Activated CD4-positive, CD25-positive, alpha-beta regulatory T cell treated with anti-CD3 and anti-CD28 coated beads, Interleukin-2, amount 50 U/mL, for 24 hours (primary cell): ENCODE measurements at places on chromosomes 4 and X.

DNA sequence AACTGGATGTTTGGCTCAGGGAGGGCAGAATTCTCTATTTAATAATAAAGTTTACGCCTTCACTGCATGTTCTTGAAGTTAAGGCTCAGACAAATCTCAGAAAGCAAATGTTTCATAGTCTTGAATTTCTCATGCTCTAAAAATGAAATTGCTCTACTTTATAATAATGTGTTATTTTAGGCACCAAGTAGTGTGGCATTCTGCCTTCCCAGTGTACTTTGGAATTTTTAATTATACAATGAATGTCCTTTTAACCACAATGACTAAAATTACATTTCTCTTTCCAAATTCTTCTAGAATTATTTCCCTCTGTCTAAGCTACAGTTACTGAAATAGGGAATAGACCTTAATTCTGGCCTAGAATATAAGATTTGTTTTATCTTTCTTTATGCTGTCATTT lies 97.9 kb upstream of the PDE5A start:
- no peak for ATAC-seq

DNA sequence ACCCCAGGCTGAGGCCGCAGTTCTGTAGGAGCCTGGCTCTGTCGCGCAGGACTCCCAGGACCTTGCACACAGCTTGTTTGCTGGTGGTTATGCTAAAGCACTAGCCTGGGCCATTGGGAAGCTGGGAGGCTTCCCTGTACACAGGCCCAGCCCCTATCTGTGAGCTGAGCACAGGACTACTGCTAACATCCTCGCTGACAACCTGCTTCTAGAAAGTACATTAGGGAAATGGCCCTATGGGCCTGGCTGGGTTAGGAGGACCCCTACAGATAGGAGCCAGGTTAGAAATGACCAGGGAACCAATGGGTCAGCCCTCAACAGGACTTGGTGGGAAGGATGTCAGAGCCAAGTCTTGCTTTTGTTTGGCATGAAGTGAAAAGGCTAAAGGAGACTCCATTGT lies 219.4 kb upstream of the LNX1 start:
- no peak for ATAC-seq

DNA sequence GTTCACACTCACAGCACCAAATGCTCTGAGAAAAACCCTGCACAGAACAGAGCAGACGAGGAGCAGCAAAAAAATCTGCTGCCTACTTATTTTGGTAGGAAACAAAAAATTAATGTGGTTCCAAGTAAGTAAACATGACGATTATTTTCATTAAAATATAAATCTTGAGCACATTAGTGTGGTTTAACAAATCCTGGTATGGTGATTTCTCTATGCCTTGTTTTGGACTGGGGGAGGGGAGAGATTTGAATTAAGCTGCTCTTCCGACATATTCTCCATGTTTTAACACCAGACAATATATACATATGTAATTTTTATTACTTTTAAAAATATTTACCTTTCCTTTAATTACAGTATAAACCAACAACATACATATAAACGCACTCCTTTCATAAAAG lies 1.8 kb downstream of the CAMK2D start:
- no peak for ATAC-seq

- no peak for ATAC-seq
Observed at GRCh38 chr4:109846395-109847098, 1.4 kb upstream of the LRIT3 start.

DNA sequence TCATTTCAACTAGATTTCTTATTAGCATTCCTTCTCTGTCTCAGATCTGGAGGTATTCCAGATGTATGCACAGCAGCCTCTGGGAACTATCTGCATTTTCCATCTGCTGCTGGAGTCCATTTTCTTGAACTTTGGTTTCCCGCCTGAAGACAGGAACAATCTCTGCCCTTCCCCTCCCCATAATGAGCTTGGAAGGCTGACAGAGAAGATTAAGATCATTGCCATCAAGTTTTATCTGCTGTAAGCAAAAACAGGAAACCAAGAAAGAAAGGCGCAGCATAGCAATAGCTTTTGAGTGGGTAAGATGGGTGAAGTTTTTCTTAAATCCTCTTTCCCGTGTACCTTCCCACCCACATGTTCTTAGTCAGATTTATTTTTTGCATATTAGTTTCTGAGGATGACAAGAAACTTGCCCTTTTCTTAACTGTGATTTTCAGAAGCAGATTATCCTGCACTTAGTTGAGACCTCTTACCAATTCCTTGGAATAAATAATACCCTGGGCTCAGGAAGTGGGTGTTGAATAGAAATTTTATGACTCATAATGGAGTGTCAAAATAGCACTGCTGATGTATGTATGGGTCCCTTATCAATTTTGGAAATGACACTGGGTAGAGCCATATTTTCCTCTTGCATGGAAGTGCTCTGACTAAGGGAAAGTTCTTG lies 78.3 kb downstream of the CT47B1 start:
- ATAC-seq = no peak

- ATAC-seq = no peak
Observed at GRCh38 chrX:46811121-46811520, 25.7 kb upstream of the RP2 start.

GRCh38 chr4:53764761-53765490 lies 173.6 kb upstream of the LNX1 start:
- ATAC-seq = no peak

DNA sequence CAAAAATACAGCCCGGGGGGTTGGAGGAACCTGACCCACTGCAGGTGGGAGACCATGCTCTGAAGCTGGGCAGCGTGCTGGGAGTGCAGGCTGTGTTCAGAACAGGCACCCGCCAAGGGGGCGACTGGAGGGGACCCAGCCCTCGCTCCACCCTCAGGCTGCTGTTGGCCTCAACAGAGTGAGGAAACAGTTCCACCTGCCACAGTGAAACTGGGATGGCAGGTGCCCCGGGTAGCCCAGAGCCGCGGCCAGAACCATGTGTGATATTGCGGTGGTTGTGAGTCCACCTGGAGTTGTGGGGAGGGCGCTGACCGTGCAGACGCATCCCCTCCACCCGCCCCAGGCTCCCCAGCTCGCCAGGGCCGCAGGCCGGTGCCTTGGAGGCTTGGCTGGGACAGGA lies 45.7 kb upstream of the PSAPL1 start:
- ATAC-seq = no peak

DNA sequence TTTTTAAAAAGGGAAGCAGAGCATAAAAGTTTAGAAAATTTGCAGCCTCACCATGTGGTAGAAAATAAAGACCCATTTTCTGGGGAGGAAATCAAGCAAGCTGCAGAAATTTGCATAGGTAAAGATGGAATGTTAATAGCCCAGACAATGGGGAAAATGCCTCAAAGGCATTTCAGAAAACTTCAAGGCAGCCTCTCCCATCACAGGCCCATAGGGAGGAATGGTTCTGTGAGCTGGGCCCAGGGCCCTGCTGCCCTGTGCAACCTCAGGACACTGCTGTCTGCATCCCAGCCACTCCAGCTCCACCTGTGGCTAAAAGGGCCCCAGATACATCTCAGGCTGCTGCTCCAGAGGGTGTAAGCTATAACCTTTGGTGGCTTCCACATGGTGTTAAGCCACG lies 137.9 kb downstream of the INPP4B start:
- ATAC-seq = no peak

- no peak for ATAC-seq
Observed at GRCh38 chr4:8841678-8842268, 29.9 kb downstream of the HMX1 start.

- no peak for ATAC-seq
Observed at GRCh38 chrX:112424166-112424565, 255.6 kb downstream of the LHFPL1 start.

GRCh38 chrX:786441-786881 lies 155.9 kb downstream of the SHOX start:
- no peak for ATAC-seq

GRCh38 chr4:17315459-17315858 lies 196.4 kb downstream of the QDPR start:
- ATAC-seq = no peak

GRCh38 chr4:2469192-2469984 lies 482 bp downstream of the RNF4 start:
- ATAC-seq = peak; percentile 58

GRCh38 chr4:39054497-39054896 lies 7.5 kb upstream of the KLHL5 start:
- no peak for ATAC-seq

DNA sequence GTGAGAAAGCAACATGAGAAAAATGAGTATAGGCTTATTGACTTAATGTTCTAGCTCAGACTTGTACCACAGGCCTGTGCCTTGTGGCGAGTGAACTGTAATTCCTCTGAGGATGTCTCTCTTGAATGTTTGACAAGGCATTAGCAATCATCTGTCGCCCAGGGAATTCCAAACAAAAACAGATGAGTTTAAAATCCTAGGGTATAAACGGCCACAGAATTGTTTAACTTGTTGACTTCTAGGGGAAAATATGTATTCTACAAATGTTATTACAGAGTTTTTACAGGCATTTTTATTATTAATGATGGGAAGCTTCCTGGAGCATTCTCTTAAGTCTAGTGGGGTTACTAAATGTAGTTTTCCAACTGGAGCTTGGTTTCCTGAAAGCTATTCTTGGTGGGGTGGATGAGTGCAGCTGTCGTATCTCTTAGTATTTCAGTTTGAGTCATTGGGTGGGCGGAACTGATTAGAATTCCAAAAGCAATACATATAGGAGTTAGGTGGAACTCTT lies 40.6 kb downstream of the ARHGAP10 start:
- no peak for ATAC-seq

- ATAC-seq = no peak
Observed at GRCh38 chrX:43861750-43862149, 20.5 kb downstream of the MAOB start.

- ATAC-seq = no peak
Observed at GRCh38 chr4:88549815-88550214, 26.2 kb upstream of the PYURF start.

- no peak for ATAC-seq
Observed at GRCh38 chr4:167428156-167428555, 193.9 kb upstream of the SPOCK3 start.

GRCh38 chr4:6495736-6496135 lies 23.3 kb upstream of the PPP2R2C start:
- ATAC-seq = no peak

- ATAC-seq = no peak
Observed at GRCh38 chr4:99076292-99076976, 12.2 kb downstream of the ADH5 start.

- ATAC-seq = no peak
Observed at GRCh38 chr4:917992-918391, 14.1 kb downstream of the GAK start.

- peak; percentile 48 for ATAC-seq
Observed at GRCh38 chr4:109683621-109684253, 19.5 kb downstream of the CASP6 start.

- ATAC-seq = no peak
Observed at GRCh38 chr4:78665216-78665770, 110.9 kb upstream of the BMP2K start.

GRCh38 chrX:136159611-136160025 lies 12.3 kb downstream of the FHL1 start:
- no peak for ATAC-seq

DNA sequence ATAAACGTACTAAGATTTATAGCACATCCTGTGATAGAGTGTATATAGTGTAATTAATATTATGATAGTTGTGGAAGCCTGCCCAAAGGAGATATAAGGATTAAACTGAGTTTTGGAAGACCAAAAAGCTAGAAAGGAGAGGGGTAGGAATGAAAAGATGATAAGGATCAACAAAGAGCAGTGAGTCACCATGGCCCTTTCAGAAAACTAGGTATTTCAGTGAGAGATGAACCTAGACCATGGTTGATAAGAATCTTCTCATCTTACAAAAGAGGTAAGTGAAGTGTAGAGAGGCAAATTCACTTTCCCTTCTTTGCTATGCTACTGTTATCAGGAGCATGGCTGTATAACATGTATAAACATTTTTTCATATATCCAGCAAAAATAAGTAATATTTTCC lies 133.8 kb upstream of the PLAC1 start:
- ATAC-seq = no peak

- ATAC-seq = no peak
Observed at GRCh38 chrX:30065226-30065625, 150.1 kb upstream of the MAGEB2 start.

- ATAC-seq = no peak
Observed at GRCh38 chr4:3043282-3044020, 30.9 kb downstream of the HTT-AS start.

DNA sequence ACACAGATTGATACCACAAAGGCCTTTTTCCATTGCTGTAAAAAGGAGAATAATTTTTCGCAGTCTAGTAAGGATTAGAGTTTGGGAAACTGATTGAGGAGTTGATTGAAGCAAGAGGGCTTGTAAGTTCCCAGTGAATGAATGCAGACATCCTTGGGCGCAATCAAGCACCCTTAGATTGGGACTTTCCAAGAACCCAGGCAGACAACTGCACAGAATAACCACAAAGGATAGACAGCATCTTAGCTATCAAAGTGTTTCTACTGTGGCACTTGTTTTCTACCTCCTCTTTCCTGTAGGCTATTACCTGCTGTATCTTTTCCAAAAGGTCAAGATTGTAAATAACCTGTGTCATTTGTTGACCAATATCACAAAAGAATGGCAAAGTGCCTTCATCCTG lies 2.6 kb downstream of the COX18 start:
- no peak for ATAC-seq

DNA sequence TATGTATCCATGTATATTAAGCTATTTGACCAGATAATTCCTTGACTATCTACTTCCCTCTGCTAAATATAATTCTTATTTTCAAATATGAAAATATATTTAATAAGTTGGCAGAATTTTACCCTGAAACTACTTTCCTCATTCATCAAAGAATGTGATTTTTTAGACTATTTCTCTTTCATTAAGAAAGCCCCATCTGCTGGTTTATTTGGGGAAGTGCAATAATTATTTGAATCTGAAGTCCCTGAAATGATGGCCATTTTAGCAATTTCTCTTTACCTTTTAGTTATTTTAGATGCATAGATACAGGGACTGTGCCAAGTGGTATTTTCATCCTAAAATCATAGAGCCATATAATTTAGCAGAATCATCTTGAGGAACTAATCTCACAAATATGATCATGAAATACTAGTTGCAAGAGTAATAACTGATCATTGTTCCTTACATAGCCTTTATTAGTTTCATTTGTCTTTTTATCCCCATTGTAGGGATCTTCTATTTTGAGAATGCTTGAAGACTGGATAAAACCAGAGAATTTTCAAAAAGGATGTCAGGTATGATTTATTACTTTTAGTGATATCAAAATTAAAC lies 39.0 kb downstream of the ENPEP start:
- no peak for ATAC-seq

DNA sequence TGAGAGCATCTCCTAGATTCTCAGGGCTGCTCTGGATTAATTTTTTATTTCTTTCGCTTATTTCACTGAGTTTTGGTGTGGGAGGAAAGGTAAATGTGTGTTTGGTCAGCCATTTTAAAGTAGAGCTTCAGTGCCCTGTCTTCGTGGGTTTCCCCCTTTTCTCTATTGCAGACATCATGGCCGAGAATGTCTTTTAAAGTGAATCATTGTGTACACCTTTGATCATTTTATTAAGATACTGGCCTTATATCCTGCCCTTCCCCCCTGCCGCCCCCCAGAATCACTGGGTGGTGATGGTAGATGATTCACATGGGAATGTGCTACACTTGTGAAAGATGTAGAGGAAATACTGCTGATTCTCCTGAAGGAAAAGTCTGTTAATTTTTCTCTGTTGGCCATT lies 23.8 kb downstream of the CDKL5 start:
- no peak for ATAC-seq

- ATAC-seq = no peak
Observed at GRCh38 chr4:76954489-76954888, 4.9 kb downstream of the SEPTIN11 start.

GRCh38 chr4:1976416-1977352 lies 32.1 kb downstream of the NELFA start:
- ATAC-seq = no peak
